ENCODE measurements at places on chromosomes 1 and 21. TPM values are rescaled to one million over a fixed set of nuclear protein-coding genes. Genes with fewer than 3 reads are reported as not detected.

Gene DIRAS3
- 0.13 TPM for total RNA-seq

Gene SEC16B
- 0.26 TPM for total RNA-seq

DNA sequence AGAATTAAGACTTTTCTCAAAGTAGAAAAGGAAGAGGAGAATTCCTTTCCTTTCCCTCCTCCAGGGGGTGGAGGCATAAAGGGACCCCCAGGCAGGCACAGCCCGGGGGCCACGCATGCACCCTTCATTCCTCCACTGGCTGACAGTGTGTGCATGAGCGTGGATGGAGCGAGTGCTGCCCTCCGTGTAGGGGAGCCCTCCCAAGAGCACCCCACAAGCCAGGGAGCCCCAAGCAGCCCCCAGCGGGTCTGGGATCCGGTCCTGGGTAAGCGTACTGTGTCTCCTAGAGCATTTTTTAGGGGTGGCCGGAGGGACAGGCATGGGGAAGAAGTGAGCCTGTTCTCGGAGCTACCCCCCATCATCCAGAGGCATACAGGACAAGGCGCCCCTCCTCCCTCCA lies 120.5 kb downstream of the SIK1 start:
- no peak for DNase-seq

DNA sequence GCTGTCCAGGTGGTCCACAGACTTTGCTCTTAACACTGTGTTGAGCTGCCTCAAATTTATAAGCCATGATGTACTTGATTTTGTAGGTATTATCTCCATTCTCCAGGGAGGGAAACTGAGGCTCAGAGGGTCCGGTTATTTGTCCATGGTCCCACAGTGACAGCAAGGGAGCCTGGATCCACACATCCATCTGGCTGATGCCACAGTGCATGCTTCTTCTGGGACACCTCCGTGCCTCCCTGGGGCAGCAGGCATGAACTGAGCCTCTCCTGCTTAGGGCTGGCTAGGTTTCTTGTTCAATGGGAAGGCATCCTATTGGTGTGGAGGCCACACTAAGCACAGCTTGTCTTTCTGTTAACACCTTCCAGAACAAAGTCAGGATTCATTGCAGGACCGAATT lies 317.3 kb downstream of the AJAP1 start:
- no peak for DNase-seq

DNA sequence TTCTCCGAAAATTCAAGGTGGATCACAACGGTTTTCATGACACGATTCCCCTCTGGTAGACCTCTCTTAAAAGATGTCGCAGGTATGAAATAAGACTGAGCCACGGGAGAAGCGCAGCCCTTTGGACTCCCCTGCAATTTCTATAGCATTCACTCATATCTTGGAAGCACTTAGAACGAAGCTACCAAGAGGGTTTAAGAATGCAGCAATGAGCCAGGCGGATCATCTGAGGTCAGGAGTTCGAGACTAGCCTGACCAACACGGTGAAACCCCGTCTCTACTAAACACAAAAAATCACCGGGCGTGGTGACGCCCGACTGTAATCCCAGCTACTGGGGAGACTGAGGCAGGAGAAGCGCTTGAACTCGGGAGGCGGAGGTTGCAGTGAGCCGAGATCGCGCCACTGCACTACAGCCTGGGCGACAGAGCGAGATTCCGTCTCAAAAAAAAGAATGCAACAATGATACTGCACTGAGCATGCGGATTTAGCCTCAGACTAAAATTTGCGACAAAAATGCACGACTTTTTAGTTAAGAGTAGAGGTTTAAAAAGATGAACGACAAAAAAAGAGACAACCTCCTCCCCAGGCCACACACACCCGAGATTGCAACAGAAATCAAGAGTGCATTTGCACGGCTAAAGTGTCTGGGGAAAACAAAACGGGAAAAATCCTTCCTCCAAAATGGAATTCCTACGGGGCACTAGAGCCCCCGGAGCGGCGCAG lies 743 bp downstream of the TOMM20 start:
- no peak for DNase-seq

Gene NECTIN4
- total RNA-seq, result 108 TPM

- DNase-seq, result no peak
Observed at GRCh38 chr1:235018720-235019444, 109.8 kb downstream of the TOMM20 start.

GRCh38 chr1:240611619-240612480 lies at the start of gene GREM2:
Gene GREM2 (minus strand): TSS chr1:240612155. CDS start chr1:240493475, 118,680 bp downstream.
- DNase-seq, result peak; percentile 12

Gene TRABD2B
- total RNA-seq, result under 0.01 TPM

Measured in bronchial epithelial cell (primary cell).